ENCODE measurements at places on chromosomes 2 and 18.
A peak's percentile ranks its signal among the peaks of the same experiment; 100 is the strongest.

DNA sequence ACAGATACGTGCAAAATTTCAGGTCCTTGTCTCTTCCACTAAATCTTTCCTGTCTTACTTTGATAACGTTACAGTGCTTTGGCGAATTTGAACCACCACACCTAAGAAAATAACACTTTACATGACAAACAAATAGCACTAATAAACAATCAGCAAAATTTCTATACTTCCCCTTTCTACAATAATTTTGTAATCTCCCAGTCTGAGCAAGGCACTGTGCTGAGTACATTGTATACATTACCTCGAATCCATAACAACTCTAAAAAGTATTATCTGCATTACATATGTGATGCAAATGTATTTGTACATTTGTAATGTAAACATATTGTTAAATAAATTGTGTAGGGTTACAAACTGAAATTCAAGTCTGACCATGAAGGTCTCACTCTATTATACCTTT lies 49.9 kb downstream of the RTN4 start:
- no peak for DNase-seq

DNA sequence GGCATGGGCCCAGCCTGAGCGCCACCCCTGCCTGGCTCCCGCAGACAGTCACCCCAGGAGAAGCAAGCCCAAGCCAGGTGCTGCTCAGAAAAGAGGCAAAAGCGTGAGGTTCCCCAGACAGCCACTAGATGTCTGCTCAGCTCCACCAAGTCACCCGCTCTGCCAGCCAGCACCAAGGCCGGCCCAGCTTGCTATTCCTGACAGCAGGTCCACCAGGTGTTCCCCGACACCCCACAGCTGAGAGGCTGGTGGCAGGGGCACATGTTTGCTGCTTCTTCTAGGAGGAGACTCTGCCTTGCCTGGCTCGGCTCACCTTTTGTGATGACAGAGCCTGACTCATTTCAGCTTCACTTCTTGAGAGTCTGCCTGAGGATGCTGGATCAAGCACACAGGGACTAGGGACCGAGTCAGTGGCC lies 206.7 kb downstream of the MGAT5 start:
- DNase-seq, result peak; percentile 89

DNA sequence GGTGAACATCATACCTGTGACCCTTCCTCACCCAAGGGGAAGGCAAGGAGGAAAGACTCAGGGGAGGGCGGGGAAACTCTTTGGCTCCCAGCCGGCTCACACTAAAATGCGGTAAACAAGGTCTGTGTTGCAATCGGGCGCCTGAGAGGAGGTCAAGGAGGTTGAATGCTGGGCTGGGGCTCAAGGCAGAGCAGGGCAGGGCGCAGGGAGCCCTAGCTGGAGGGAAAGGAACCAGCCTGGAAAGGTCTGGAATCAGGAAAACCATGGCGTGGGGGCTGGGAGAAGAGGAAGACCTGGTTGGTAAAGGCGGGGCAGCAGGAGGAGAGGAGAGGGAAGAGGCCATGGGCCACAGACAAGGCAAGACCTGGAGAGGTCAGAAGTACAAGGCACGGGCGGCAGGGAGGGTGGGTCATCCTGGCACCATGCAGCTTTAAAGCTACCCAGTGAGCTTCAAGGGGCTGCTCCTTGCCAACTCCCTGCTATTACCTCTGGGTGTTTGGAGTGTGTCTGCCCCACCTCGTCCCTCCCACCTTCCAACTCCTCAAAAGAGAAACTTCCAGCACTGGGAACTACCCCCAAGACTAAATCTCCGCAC lies 4.8 kb upstream of the TMEM37 start:
- no peak for DNase-seq

DNA sequence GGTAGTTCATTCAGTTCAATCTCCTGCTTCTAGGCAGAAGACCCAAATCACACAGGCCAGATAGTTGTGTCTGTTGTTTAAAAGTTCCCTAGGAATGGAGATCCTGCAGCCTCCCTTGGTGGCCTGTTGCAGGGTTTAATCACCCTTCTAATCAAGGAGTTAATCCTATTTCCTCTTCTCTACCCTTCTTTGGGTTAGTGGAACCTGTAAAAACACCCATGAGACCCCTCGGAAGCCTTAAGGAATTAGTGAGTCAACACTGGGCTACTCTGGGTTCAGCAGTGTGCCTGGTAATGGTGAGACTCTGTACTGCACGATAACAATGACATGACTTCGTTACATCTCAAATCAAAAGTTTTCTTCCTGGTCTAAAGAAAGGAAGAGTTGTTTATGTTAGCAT lies 217.6 kb upstream of the NRP2 start:
- no peak for DNase-seq

DNA sequence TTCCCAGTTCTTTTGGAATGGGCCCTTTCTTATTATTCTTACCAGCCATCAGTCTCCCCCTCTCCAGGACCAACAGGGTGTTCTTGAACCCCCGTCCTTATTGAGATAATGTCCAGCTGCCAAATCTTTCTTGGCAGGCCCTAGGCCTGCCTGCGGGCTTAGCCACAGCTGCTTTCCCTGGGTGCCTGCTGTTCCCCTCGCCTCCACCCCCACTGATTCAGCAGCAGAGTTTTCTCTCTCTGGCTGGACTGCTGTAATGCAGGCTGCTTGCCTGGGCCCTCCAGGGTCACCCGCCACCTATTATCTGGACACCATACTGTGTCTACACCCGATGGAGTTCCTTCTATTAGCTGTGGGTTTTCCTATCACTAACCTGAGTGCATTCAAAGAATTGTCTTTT lies 395.4 kb upstream of the ATP5MC3 start:
- DNase-seq, result no peak

- no peak for DNase-seq
Measured at GRCh38 chr2:1633092-1633671, 111.1 kb downstream of the PXDN start.

- no peak for DNase-seq
Measured at GRCh38 chr2:100972452-100972851, 29.6 kb upstream of the RPL31 start.
